ENCODE measurements at places on chromosomes 16 and 17.

DNA sequence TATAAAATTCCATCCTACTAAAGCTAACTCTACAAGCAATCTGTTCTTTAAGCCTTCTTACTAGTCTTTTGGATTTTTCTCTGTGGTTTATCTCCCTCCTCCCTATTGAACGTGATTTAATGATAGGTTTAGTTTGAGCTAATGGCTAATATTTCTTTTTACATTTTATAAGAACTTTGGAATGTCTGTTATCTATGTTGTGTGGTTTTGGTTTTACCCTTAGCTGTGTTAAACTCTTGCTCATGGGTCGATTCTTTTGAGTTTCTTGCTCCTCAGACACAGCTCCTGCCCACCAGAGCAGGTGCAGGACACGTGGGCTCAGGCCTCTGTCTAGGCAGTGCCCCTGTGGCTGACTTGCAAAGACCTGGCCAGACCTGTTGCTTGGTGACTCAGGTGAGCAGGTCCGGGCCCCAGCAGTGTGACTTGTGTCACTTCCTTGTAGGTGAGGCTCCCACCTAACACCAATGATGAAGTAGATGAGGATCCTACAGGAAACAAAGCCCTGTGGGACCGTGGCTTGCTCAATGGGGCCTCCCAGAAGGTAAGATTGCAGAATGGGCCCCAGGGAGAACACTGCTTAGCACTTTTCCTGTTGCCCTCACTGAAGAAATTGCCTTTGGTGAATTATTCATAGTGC is 45.1 kb downstream of the SF3B3 start:
- no peak for DNase-seq

DNA sequence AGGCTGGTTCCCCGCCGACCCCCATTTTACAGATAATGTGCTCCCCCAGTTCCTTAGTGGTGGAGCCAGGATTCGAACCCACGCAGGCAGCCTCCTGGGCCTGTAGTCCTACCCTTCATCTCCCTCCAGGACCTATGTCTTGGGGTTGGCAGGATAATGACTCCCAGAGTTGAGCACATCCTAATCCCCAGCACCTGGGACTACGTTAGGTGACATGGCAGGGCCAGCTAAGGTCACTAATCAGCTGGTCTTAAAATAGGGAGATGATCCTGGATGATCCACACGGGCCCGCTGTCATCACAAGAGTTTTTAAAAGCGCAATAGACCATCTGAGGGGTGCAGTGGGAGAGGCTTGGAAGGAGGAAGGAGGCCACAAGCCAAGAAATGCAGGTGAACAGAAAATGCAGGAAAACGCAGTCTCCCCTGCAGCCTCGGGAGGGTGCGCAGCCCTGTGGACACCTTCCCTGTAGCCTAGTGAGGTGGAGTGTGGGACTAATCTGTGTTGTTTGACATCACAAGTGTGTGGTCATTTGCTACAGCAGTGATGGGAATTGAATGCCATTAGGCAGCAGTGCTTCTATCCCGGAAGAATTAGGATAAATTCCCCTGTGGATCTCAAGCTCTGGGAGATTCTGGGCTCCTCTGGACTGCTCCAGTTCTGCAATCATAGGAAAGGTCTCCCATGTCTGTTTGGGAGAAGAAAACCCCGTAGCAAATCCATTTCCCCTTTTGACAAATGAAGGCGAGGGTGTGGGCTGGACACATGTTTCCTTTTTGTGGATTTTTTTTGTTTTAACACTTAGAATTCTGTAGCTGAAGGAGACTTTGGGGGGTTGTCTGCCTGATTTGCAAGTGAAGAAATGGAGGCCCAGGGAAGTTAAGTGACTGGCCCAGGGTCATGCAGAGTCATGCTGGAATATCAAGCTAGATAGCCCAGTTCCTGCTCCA is 297.7 kb downstream of the SEC14L1 start:
- no peak for DNase-seq

- DNase-seq, result no peak
These were observed 10.0 kb upstream of the TCAP start for GRCh38 chr17:39655105-39655504.

DNA sequence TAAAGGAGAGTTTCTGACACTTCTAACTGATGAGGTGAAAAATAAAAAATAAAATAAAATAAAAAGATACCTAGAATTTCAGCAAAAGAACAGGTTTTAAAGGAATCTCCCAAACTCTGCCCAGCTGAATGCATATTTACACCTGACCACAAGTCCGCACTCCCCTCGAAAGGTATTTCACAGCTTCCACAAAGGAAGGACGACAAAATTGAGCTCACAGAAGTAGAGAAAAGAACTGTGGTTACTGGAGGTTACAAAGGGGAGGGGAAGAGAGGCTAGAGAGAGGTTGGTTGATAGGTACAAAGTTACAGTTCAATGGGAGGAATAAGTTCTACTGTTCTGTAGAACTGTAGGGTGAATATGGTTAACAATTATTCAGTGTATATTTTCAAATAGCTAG is 5.0 kb downstream of the LITAF start:
- no peak for DNase-seq

DNA sequence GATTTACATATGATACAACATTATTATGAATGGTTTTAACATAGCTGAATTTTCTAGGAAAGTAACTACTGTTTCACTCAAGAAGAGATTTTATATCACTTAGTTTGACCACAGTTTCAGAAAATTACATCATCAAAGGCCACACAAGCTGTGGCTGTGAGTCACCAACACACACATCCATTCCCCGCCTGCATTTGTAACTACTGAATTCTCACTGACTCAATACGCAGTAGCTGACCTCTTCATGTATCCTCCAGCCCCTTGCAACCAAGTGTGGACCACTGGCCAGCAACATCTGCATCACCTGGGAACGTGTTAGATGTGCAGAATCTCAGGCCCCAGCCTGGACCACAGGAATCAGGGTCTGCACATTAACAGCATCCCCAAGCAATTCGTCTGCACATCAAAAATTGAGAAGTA is 197.6 kb downstream of the XYLT1 start:
- DNase-seq, result no peak

- DNase-seq, result no peak
These were observed 128.2 kb upstream of the MED13 start for GRCh38 chr17:62193249-62193648.

GRCh38 chr16:4647644-4647980 is 23.0 kb downstream of the MGRN1 start:
- DNase-seq, result no peak

Measured in NCI-H1105 (cell line).